ENCODE measurements at places on chromosomes 4 and X.

DNA sequence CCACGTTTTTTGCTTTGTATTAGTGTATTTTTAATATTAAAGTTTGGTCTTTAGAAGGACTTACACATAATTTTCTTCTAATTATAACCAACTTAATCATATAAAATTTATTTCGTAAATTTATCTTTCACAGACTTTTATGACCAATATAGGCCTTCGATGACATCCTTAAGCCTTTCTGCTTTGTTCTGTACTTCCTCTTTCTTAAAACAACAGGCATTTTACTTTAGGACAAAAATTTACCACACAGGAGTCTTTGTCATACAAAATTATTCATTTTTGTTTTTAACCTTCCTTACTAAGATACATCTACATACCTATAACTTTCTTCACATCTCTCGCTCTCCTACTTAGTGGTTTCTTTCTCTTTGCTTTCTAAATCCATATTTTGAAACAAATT is 56.3 kb downstream of the RGS12 start:
- no peak for DNase-seq

DNA sequence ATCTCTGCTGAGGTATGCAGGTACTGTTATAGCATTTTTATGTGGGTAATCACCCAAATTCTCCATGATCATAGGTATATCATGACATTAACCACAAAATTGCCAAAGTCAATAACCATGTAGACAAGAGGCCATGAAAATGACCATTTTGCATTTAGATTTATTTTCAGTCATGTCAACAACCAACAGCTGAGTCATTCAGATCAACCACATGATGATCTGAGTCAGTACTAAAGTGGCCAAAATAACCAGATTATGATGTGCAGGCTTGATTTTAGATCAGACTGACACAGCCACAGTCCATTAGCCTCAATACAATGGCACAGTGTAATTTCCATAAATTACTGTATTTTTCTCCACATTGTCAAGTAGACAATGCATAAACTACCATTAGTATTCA is 240.5 kb downstream of the GRIA3 start:
- no peak for DNase-seq

DNA sequence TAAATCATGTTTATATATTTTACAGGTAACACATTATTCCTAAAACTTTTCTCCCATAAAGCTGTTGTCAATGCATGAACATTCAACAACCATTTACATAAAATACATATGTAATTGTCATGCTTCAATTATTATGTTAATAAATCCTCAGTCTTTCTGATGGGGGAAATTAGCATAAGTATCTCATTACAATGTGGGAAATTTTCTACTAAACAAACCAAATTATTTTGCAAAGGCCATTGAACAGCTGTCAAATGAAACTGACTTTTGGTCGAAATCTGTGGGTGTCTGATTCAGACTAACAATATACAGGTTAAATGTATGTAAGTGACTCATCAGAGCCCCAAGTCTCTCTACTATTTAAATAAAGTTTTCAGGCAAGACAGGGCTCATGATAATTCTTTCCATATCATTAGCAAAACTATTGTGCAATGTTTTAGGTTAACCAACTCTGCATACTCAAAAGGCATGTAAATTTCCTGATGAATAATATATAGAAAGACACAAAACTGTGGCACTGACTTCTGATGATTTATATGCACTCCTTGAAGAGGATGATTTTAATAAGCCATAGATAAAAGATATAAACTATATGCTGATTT is 795.3 kb upstream of the AADAT start:
- no peak for DNase-seq

GRCh38 chrX:105299286-105299685 is 78.8 kb upstream of the TEX13A start:
- no peak for DNase-seq

GRCh38 chr4:1958276-1959103 is 50.3 kb downstream of the NELFA start:
- no peak for DNase-seq

DNA sequence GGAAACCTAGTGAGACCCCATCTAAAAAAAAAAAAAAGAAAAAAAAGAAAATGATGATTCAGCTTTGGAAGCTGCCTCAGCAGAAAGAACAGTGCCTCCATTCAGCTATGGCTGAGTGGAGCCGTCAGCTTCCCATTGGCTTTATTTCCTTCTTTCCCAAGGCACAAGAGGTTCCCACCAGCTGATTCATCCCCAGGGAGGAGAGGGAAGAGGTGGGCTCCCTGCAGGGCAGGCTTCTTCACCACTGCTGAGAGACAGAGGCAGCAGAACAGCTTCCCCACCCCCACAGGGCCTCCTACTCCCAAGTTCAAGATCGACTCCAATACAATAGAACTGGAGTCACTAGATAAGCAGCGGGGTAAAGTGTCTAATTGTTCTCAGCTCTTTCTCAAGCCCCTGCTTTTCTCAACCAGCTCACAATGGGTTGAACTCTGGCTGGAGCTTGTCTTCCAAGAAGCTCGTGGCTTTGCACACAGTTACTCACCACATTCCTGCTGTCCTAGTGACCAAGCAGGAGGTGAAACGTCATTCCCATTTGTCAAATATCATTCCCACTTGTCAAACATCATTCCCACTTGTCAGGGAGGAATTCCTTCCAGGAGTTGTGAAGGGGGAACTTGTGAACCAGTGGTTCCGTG is 47.8 kb downstream of the FHDC1 start:
- no peak for DNase-seq

- peak; percentile 29 for DNase-seq
Observed at GRCh38 chr4:22515145-22515887, 550 bp downstream of the ADGRA3 start.

DNA sequence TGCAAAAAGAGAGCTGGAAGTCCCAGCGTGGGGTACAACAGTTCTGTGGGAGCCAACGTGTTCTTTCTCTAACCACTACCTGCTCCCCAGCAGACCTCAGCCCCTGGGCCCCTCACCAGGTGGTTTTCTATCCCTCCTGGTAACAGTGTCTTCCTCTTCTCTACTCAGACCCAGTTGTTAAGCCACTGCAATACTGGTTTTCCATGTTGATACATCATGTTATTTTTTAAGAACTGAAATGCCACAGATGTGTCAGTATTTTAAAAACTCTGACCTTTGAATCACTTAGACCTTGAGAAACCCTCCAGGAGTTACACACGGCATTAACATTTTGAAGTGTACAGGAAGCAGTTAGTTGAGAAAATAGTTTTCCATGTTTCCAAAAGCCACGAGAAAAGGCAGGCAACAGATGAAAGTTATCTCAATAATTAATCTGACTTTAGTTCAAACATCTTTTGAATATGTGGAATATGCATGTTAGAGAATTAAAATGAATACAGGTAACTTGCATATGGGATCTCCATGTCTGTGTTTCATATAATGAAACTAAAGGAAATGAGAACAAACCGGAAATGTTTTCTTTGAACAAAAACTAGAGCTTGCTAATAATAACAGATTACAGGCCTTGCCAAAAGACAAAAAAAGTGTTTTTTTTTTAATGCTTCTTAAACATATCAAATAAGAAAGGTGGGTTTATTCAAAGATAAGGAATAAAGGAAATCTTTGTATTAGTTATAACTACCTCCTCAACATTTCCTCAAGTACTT is 108.8 kb downstream of the ZNF827 start:
- no peak for DNase-seq

DNA sequence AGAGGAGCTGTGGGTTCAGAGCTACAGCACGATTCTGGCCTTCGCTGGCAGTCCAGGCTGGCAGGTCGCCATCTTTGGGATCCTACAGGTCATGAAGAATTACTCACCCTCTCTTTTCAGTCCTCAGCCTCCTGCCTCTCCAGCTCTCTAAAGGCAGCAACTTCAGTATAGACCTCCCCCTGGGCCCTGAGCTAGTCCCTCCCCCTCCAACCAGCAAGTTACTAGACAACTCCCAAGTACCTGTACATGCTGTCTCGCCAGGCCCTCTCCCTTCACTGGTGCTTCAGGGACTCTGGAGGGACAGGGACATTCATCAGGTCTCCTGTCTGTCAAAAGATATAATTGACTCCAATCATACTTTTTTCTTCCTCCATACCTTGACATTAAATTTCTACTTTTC is at the start of gene GPR119:
GPR119 (minus strand) TSS at position 155 of the 400 bp plus-strand sequence. CDS start 227 bp downstream, outside the sequence.
- no peak for DNase-seq

GRCh38 chr4:38681281-38681991 is 17.4 kb downstream of the KLF3 start:
- DNase-seq: no peak

DNA sequence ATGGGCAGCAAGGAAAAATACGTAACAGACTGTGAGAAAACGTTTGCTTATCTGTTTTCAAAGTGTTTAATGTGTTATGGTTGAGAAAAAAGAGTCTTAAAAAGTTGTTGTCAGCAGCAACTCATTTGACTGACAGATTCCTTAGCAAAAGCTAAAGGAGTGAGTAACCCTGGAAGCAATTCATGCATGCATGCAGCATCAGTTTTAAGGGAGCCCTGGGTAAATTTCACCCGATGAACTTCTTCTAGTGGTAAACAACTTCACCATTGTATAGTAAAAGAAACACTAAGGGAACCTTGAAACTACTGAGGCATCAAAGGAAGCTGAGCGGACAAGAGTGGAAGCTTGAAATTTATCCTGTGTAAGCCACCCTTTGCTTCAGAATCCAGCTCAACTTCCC is 583.2 kb upstream of the INTU start:
- DNase-seq: no peak

GRCh38 chr4:8147231-8147970 is 11.2 kb downstream of the ABLIM2 start:
- DNase-seq: peak; percentile 59
